ENCODE measurements at places on chromosomes 13 and 19. TPM values are rescaled to one million over a fixed set of nuclear protein-coding genes. Genes with fewer than 3 reads are reported as not detected.

Gene SCAF1
- polyA plus RNA-seq = 7.5 TPM

Gene ASF1B
- 6.3 TPM for polyA plus RNA-seq

Gene ZNF99
- polyA plus RNA-seq = not detected

Gene ZNF816
- polyA plus RNA-seq = 1.2 TPM

Gene ONECUT3
- polyA plus RNA-seq = not detected

DNA sequence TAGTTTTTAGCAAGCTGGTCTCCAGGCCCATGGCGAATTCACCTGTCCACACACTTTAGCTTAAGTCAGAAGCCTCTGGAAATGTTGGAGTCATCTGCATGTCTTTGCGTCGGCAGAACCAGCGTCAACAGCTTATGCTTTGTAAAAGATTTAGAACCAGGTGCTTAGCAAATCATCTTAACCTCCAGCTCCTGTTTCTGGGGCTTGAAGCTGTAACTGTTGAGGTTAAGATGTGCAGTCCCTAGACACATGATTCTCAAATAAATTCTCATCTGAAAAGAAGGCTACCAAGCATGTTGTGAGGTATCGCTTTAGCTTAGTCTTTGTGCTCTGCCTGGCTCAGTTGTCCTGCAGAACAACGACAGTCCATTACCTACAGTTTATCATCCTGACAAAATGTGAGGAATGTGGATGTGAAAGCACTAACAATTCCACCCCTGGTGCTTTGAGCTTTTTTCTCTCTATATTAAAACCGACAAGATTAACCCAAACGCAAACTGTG, 4.4 kb downstream of the EFNB2 start:
- DNase-seq = no peak

DNA sequence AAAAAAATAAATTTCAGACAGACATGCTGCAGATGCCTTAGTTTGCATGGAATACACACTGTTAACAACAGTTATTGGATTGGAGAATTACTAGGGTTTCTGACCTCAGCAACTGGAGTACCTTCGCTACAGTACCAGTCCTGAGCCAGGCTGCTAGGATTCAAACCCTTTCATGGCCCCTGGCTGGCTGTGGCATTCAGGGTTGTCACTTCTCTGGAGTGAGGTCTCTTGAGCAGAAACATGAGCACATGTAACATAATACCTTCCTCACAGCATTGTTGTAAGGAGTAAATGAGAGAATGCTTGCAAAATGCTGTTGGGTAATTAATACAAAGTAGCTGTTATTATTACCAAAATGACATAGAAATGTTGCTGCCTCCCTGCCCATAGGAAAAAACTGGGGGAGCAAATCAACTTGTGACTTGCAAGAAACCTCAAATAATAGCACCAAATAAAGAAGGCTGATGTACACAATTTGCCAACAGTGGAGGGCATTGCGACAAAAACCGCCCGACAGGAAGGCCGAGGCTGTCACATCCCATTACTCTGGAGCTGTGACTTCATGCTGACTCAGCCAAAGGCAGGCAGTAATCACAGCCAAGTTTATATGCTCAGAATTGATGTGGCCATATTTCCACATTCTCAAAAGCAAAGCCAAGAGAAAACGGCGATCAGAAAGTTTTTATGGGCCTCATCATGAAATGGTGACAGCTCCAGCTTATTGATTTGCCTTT, 100.4 kb downstream of the RFC3 start:
- DNase-seq = peak; percentile 50

Gene SIGLEC8
- not detected for polyA plus RNA-seq

DNA sequence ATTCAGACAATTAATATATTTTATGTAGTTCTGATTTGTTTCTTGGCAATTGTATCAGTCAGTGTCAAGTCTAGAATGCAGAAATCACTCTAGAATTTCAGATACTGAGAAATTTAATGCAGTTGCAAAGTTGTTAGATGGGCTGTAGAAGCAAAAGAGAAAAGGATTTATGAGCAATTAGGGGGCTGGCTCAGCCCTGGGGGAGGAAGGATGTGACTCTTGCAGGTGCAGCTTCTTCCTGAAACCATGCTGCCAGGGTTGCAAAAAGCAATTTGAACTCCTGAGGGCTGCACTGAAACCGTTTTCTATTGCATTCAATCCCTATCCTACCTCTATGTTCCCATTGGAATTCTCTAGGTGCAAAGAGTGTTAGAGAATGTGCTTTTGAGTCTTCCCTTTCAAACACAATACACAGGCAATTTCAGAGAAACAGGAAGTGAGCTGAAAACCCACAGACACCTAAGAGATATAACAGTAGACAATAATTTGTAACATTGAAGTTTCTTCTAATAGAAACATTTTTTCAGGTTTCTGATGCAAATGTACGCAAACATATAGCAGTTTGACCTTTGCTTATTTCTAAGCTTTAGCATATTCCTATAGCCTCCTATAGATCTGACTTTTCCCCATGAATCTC, 814.7 kb upstream of the ATXN8OS start:
- no peak for DNase-seq

DNA sequence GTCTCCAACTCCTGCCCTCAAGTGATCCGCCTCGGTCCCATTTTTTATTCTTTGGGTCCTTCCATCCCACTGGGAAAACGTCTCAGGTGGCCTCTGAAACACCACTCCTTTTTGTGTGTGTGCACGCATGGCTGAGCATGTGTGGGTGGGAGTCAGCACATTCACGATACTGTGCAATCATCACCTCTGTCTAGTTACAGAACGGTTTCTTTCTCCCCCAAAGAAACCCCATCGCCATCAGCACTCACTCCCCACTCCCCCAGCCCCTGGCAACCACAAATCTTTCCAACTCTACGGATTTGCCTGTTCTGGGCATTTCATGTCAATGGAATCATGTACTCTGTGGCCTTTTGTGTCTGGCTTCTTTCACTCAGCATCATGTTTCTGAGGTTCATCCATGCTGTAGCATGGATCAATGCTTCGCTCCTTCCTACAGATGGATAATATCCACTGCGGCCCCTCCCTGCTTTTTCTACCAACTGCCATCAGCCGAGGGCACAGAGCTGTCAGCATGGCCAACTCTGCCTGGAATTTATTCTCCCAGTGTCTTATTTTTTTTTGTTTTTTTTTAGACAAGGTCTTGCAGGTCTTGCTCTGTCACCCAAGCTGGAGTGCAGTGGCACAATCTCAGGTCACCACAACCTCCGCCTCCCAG, 9.7 kb downstream of the F2RL3 start:
- no peak for DNase-seq

GRCh38 chr13:73683746-73684145, 450.5 kb downstream of the KLF12 start:
- DNase-seq = no peak

Gene FBXL12
- polyA plus RNA-seq = 6.6 TPM

GRCh38 chr13:40148101-40148500, 492.6 kb downstream of the COG6 start:
- no peak for DNase-seq

GRCh38 chr13:46206143-46206542, 5.6 kb upstream of the LRRC63 start:
- DNase-seq = no peak

Gene PABPC3
- 0.08 TPM for polyA plus RNA-seq

Gene CEACAM3
- polyA plus RNA-seq = 5.9 TPM

DNA sequence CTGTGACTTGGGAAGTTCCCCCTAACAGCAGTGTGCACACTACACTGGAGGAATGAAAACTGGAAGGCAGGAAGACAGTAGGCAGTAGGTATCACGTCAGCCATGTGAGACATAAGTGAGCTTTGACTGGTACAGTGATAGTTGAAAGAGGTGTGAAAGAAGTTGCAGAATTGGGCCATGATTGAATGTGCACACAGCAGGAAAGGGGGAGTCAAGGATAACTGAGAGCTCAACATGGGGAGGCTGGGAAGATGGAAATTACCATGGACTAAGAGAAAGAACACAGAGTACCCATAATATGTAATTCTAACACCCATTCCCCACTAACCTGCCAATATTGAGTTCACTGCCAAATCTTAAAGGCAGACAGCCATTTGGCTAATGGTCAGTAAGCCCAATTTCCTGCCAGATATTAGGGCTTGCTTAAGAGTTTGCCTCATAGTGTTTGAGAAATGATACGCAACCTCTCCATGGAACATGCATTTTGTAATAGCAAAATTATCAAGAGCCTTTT, 321.7 kb downstream of the DCT start:
- DNase-seq = no peak

Gene RTBDN
- polyA plus RNA-seq = not detected

Gene KANK3
- not detected for polyA plus RNA-seq

DNA sequence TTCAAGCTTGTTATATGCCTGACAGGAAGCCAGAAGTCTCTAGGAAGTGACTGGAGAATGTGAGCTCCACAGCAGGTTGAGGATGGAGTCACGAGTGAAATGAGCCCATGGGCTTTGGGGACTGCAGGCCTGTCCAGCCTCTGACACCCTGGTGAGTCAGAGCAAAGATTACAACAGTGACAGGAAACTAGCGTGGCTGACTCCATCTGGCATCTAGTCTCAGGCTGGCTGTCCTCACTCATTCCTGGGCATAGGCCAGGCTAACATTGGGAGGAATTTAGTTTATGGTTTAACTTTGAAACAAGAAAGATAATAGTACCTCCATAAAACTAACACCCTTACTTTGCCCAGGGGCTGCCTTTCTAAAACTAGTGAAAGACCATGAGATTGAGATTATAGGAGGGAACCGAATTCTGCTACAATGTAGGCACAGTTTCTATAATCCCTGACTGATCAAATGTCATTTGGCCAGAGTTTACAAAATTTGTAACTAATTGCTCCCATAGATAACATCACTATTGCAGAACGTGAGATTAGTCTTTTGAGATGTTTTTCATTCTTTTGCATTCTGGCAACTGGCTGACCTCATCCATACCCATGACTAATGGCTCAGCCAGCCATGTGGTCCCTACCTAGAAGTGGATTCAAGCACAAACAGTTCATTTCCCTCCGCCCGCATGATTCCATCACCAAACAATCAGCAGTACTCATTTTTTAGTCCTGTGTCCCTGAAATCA, 28.4 kb downstream of the PSG1 start:
- DNase-seq = no peak

Gene ZNF98
- polyA plus RNA-seq = not detected

- DNase-seq = no peak
These were observed 955.9 kb downstream of the SLITRK5 start for GRCh38 chr13:88627071-88627470.

GRCh38 chr19:22814124-22814523, 18.0 kb upstream of the ZNF723 start:
- DNase-seq = no peak

DNA sequence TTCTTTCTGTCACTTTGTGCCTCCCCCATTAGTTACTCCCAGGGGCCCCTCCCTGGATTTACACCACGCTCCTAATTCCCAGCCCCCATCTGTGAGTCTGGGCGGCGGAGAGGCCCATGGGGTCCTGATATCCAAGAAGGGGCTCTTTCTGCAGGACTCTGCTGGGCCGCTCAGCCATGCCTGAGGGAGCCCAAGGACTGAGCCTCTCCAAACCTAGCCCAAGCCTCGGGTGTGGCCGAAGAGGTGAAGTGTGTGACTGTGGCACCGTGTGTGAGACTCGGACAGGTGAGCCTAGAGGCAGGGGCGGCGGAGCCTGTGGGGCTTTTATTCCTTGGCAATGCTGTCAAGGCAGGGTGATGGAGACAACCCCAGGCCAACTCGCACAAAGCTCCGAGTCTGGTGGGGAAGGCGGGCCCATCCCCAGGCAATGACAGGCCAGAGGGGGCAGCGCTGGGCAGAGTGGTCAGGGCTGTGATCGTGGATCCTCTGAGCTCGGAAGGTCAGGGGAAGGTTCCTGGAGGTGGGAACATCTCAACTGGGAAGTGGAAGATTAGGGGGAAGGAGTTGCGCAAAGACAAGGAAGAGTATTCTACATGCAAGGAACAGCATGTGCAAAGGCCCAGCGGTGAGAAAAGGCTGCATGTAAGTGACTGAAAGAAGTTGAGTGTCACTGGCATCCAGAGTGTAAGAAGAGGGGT, 1.6 kb downstream of the PLEKHG2 start:
- no peak for DNase-seq

- peak; percentile 39 for DNase-seq
These were observed 3.6 kb downstream of the KCNK6 start for GRCh38 chr19:38323291-38323690.

Gene DCLK1
- not detected for polyA plus RNA-seq

- no peak for DNase-seq
These were observed 121.0 kb downstream of the MRPL57 start for GRCh38 chr13:21297447-21297846.

Gene ZNF20
- 0.86 TPM for polyA plus RNA-seq

GRCh38 chr19:52492201-52492993, 35.1 kb upstream of the ZNF808 start:
- no peak for DNase-seq

DNA sequence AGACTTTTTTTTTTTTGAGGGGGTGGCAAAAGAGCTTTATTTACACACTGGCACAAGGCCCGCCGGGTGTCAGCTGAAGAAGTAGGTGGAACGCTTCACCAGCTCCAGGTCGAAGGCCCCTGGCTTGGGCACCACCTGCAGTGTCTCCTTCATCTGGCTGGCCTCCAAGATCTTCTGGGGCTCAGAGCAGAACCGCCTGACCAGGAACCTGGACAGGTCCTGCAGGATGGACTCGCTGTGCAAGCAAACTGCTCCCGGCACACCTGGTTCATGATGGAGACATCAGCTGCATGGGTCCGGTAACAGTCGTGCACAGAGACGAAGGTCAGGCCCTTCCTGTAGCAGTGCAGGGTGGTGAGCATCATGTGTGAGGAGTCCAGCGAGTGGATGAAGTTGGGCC, 4.4 kb upstream of the CYP4F2 start:
- DNase-seq = no peak

DNA sequence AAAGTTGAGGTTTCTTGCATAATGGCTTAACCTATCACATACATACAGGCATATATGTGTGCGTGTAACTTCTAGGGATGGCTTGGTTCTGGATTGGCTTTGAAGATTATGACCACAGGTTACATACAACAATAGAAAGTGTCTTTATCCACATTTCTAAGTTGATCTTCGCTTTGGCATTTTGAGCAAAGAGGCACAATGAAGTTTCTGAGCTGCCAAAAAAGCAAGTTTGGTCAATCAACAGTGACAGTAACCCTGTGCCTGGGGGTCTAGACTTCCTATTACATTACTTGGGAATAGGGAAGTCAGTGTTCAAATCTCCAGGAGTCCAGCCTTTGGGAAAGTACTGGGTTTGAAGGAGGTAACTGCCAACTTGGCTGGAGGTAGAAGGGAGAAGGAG, 3.1 kb upstream of the SOX1 start:
- no peak for DNase-seq

Data from CD14-positive monocyte (primary cell).